SK-N-MC (cell line): ENCODE measurements at places on chromosomes 5 and 9.

GRCh38 chr5:111774525-111774924, 17.5 kb upstream of the NREP start:
- DNase-seq: no peak

DNA sequence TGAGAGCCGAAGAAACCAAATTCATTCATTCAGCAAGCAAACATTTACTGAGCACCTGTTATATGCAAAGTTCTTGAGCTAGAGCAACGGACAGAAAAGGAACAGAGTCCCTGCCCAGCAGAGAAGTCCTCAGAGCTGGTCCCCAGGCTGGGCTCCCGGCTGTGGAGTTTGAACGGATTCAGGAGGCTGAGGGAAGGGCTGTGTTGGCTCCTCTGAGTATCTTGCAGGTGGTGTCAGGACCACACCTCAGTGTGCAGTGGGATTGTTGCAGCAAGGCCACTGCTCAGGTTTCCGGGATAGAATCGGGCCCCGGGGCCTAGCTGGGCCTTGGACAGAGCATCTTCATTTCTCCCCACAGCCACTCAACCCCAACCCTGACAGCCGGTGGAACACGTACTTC, 5.1 kb downstream of the TBC1D13 start:
- no peak for DNase-seq

DNA sequence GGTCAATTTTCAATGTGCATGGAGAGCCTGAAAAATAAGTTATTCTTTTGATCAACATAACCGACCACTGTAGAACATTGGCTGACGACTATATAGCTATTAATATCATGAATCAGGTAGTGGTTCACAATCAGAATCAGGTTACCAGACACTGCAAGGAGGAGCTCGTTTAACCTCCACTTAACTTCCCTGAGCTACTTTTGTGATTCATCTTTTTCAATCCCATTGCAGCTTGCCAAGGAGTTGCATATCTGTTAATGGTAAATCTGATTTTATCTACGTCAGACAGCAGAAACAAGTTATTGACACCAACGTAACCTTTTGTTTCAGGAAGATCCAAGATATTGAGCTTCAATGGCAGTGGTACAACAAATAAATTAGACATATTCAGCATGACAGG, 2263.8 kb upstream of the ACO1 start:
- no peak for DNase-seq

GRCh38 chr9:111274737-111275136, 55.3 kb downstream of the OR2K2 start:
- no peak for DNase-seq

DNA sequence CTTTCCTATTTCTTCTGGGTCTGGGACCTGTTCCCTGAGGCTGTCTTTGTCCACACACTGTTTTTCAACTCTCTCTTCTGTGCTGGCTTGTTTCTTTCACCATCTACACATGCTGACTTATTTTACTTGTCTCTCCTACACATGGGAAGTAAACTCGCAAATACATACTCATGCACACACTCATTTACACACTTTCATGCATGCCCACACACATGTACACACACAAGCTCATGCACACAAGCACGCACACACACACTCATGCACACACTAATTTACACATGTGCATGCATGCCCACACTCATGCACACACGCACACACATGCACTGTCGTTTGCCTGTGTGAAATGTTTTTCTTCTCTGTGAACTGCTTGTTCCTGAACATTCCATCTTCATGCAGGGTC, 169.0 kb downstream of the IRX2 start:
- no peak for DNase-seq

- DNase-seq: no peak
Measured at GRCh38 chr5:134224888-134225779, 739 bp downstream of the PPP2CA start.

DNA sequence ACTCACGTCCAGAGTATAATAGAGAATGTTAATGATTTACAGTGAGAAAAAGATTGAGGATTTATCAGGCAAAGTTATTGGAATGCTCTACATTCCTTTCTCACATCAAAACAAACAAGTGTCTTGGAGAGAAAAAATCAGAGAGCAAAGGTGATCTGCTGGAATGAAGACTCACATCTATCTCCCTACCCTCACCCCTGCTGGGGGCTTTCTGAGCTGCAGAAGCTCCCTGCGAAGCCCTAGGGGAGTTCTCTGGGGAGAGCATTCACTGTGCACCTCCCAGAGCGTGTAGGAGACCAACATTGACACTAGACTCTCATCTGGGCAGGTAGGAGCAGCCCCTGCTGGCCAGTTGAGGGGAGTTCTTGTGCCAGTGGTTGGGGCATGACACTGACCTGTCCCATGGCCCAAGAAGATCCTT, 76.6 kb upstream of the ADAMTS16 start:
- no peak for DNase-seq

DNA sequence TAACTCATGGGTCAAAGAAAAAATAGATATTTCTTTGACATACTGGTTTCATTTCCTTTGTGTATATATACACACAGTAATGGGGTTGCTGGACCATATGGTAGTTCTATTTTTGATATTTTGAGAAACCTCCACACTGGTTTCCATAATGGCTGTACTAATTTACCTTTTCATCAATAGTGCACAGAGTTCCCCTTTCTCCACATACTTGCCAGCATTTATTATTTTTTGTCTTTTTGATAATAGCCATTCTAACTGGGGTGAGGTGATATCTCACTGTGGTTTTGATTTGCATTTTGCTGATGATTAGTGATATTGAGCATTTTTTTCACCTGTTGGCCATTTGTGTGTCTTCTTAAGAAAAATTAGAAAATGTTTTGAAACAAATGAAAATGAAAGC, 78.4 kb upstream of the CKMT2 start:
- no peak for DNase-seq

DNA sequence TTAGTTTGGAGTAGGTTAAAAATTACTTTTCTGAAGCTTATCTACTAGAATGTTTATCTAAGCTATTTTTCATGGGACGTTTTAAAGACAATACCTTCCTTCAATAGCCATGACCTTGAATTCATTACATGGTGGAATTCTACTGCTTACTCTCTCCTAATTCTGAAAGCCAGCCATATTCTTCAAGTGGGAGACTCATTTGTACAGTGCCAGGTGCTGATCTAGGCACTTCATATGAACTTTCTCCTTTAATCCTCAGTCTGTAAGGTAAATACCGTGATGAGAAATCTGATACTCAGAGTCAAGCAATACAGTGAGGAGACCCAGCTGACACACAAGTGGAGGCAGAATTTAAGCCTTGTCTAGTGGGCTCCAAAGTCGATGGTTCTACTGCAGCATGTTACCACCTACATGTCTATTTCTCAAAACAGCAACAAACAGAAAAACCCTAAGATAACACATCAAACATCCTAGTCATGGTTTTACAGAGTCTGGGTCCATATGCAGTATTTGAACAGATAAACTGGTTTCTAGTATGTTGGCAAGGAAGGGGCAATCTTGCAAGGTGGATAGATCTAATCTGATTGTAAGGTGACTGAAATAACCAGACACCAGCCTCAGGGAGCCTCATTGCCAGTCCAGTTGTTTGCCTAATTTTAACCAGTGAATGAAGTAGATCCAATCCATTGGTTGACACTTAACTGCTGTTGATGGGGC, 243.7 kb downstream of the PIK3R1 start:
- DNase-seq: no peak

DNA sequence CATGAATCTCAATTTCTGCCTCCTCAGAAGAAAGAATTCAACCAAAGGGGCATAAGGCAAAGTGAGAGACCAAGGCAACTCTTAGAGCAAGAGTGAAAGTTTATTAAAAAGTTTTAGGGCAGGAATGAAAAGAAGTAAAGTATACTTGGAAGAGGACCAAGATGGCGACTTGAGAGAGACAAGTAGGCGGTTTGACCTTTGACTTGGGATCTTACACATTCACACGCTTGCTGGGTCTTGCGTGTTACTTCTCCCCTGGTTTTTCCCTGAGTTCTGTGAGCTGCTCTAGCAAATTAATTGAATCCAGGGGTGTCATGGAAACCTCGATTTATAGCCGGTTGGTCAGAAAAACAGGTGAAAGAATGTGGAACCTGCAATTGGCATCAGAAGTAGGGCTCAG, 7.0 kb downstream of the ZNF346 start:
- DNase-seq: no peak

- DNase-seq: no peak
Measured at GRCh38 chr9:79661279-79661678, 89.5 kb downstream of the TLE4 start.

DNA sequence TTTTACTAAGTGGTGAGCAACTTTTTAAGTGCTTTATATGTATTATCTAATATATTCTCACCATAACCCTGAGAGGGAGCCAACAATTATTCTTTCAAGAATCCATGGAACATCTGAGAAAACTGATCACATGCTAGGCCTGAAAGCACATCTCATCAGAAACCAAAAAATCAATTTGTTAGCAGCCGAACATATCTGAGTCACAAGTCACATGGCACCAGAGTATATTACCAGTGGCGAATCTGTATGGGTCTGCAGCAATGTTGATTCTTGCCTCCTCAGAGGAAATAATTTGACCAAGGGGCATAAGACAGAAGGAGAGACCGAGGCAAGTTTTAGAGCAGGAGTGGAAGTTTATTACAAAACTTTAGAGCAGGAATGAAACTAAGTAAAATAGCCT, 25.3 kb upstream of the SIL1 start:
- no peak for DNase-seq

DNA sequence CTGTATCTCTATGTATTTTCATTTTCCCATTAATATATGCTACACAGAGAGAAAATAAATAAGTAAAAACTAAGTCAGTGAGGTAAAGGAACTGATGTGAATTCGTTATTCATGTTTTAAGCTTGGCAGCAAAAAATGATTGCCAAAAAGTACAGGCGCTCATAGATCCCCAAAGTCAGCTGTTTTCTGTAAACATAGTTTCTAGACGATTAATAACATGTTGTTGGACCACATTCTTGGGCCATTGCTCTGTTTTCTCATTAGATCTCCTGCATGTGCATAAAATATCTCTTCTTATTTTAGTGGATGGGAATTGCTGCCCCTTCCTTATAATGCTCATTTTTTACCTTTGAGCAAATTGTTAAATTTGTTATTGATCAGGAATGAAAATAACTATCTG, 215.2 kb downstream of the TLE1 start:
- no peak for DNase-seq

GRCh38 chr5:166722939-166723338, 1568.5 kb upstream of the WWC1 start:
- no peak for DNase-seq

DNA sequence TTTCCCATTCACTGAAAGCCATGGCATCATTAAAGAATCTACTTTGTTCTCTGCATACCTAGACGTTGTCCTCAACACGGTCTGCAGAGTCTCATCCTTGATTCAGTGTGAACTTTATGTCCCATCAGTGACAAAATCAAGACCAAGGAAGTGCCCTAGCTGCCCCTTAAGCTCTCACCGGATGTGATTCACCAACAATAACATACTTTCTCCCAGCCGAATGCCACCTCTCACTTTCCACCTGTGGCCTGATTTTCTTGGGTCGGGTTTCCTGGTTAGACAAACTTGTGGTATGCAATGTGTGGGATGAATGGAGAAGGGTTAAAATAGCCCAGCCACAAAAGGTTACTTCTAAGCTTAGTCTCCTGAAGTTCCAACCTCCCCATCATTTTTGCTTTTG, 145.3 kb upstream of the PAPPA start:
- DNase-seq: no peak

GRCh38 chr5:52783226-52783959, 4.3 kb upstream of the ITGA1 start:
- no peak for DNase-seq

GRCh38 chr5:107476783-107477182, 194.0 kb downstream of the EFNA5 start:
- DNase-seq: no peak

GRCh38 chr9:98328141-98328540, 72.7 kb upstream of the TBC1D2 start:
- DNase-seq: no peak

DNA sequence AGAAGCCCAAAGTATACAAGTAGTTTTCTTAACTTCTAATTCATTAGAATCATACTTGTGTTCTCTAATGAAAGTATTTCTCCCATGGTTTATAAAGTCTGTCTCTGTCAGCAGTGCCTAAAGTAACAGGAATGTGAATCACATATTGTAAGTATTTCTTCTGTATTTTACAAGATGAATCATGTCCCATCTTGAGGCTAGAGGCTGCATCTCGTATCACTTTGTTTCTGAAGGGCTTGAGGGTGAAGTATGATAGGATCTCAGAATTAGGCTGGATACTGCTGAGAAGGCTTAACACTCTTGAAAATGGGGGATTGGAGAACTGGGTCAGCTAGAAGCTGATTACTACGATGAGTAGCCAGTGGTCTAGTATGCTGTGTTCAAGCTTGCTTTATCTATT, 242.2 kb upstream of the ACTBL2 start:
- no peak for DNase-seq

GRCh38 chr5:24646915-24647314, 2.1 kb upstream of the CDH10 start:
- DNase-seq: no peak

GRCh38 chr5:58921159-58921558, 338.3 kb downstream of the RAB3C start:
- DNase-seq: no peak

DNA sequence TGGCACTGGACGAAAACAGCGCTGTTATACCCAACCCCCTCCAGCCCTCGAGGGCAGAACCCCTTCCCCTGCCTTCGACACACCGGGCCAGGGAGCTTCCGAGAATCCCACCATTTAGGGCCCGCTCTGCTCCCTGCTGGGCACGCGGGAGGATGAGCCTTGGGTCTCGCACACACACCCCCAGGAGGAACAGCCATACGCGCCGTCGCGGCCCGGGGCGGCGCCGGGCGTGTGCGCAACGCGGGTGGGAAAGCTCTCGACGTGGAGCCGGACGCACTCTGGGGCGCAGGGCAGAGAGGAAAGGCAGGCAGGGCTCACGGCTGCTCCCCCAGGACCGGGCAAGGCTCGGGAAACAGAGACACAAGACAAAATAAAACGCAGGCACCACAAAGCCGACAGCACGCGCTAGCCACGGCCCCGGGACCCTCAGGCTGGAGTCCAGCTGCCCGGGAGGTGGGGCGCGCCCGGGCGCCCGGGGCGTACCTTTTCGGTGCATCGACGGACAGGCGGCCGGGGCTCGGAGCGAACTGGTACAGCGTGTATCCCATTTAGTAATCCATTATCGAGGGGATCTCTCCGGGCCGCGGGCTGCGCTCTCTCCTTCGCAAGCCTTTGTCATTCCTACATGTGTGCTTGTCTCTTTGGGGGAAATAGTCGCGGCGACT, 789 bp downstream of the SEMA6A start:
- DNase-seq: no peak

DNA sequence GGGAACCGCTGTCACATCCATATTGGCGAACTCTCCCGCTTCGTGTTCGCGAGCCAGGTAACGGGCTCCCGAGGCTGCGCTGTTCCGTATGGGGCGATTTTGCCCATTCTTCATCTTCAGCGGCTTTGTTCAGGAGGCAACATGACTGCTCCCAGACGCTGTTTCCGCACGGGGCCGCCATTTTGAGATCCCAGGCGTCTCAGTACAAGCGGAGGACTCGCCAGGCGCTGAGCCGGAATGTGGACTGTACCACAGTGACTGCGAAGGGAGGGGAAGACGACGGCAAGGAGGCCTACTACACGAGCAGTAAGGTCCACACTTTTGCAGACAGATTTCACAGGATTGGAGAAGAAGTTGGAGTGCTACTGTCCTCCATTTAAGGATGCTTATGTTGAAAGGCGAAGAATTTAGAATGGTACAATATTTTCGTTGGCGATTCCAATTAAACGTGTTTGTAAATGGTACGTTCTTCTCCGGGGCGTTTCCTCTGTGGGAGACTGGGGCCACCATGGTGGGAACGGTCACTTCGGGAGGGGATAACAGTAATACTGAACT, 41.6 kb upstream of the ZNF300 start:
- no peak for DNase-seq
